Psoas muscle (tissue), 8 donors: ENCODE measurements at places on chromosomes 1 and 21.

GRCh38 chr1:181685211-181685610, 201.9 kb downstream of the CACNA1E start:
- no peak for DNase-seq

DNA sequence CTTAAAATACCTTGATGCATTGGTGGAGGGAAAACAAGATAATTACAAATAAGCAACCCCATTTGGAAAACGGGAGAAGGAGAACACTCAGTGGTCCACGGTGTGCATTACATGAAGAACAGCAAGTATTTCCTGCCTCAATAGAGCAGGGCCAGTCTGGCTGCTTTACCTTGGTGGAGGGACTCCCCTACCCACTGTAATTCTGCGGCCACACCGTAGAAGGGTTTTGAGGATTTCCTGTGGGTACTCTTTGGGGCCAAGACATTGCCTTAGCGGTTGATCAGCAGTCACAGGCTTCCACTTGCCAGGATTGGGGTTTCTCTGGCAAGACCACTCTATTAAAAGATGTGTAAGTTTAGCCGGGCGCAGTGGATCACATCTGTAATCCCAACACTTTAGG, 16.3 kb upstream of the TMEM54 start:
- DNase-seq: no peak

DNA sequence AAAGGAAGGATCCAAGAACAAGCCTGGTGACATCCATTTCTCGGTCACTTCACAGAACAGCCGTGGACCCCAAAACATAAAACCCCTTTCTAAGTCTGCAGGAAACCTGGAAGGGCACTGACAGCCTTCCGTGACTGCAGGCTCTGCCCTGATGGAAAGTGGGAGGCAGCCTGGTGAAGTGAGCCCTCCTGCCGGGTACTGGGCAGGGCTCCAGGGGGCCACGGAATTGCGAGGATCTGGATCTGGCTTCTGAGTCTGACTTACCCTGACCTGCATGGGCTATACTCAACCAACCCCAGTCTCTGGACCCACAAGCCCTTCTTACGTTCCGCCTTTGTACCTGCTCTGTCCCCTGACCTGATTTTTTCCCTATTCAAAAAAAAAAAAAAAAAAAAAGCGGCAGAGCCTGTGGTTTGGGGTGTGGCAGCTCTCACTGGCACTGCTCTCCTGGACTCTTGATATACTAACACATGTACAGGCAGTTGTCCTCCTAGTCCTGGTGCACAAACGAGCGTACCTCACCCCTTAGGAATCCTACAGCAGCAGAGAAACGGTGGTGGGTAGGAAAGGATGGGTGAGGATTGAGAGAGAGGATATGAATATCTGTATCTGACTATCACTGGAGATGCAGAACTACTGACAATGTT, 82.9 kb downstream of the BEND5 start:
- no peak for DNase-seq

- DNase-seq: no peak
Observed at GRCh38 chr1:220902916-220903315, 23.7 kb downstream of the HLX start.

- no peak for DNase-seq
Observed at GRCh38 chr1:58979677-58980076, 195.8 kb upstream of the JUN start.

DNA sequence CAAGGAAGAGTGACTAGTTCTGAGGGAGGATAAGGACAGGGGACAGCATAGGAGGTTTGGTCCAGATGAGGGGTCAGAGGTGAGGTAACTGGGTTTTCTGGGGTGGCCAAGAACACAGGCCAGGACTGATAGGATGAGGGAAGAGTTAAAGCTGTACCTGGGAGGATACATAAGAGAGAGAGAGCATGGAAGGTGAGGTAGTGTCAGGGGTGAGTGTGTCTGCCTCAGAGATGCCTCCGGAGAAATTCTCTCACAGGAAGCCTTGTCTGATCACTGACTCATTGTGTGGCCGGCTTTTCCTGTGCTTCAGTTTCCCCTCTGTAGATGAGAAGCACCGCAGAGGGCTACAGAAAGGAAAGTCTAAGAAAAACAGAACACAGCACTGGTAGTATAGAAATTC, 40.2 kb downstream of the FASLG start:
- no peak for DNase-seq

- no peak for DNase-seq
Observed at GRCh38 chr1:166924823-166925541, 48.9 kb upstream of the TADA1 start.
